Gastroesophageal sphincter (tissue), 4 donors: ENCODE measurements at places on chromosomes 5 and 9. TPM values are rescaled to one million over a fixed set of nuclear protein-coding genes. Genes with fewer than 3 reads are reported as not detected.
A peak's percentile ranks its signal among the peaks of the same experiment; 100 is the strongest.

- ATAC-seq, result peak; percentile 38
Measured at GRCh38 chr5:151671950-151672349, 14.8 kb downstream of the SPARC start.

MLLT3 gene
- 27.9 TPM for total RNA-seq

- ATAC-seq, result no peak
Measured at GRCh38 chr9:92686954-92687353, 17.0 kb upstream of the IPPK start.

- ATAC-seq, result peak; percentile 19
Measured at GRCh38 chr9:136051453-136051836, 43.6 kb downstream of the NACC2 start.

- no peak for ATAC-seq
Measured at GRCh38 chr9:70218767-70219166, 40.0 kb upstream of the SMC5 start.

DNA sequence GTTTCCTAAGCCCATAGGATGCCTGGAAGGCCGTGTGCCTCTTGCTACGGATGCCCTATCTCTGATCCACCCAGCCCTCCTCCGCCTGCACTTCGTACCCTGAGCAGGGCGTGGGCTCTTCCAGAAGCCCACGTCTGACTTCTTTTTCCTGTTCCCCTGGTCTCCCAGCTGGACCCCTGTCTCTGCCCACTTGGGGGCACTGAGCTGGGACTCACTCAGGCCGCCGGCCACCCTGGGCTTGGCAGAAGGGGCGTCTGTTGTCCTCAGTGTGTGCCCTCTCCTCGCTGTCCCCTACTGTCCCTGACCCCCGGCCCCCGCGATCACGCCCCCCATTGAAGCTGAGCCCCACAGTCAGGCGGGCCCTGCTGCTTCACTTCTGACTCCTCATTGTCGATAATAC, 22.0 kb upstream of the RXRA start:
- ATAC-seq, result no peak

IL13 gene
- total RNA-seq, result not detected

GALNT12 gene
- 14.9 TPM for total RNA-seq

DNA sequence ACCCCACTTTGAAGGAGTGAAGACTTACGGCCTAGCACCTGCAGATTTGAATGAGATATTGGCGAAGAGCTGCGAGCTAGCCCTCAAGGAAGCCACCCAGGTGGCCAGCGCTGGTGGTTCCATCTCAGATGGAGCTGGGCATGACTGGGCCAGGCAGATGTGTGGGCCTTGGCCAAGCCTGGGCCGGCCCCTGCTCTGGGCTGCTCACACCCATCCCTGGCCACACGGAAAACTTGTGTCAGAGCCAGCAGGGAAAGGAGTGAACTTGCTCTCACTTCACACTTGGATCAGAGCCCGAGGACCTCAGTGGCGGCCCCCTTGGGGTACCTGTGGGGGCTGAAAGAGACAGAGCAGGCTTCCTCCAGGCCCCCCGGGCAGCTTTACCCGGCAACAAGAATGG, 44.2 kb downstream of the ROPN1L start:
- ATAC-seq, result no peak

DNA sequence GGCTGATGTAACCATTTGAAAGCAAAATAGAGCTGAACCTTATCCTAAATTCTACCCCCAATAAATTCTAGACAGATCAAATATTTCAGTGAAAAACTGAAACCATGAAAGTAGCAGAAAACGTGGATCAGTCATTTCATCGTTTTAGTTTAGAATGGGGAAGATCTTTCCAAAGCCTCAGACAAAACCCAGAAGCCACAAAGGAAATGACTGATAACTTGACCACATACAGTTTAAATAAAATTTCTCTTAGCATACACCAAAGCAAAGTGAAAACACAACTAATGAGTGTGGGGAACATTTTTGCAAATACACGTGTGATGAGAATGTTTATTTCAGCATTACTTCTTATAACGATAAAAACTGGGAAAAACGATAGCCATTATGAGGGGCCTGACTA, 284.8 kb downstream of the ADGRV1 start:
- no peak for ATAC-seq

PCDHB13 gene
- total RNA-seq, result 11.7 TPM

- ATAC-seq, result no peak
Measured at GRCh38 chr5:62633243-62633642, 54.6 kb downstream of the LRRC70 start.

DNA sequence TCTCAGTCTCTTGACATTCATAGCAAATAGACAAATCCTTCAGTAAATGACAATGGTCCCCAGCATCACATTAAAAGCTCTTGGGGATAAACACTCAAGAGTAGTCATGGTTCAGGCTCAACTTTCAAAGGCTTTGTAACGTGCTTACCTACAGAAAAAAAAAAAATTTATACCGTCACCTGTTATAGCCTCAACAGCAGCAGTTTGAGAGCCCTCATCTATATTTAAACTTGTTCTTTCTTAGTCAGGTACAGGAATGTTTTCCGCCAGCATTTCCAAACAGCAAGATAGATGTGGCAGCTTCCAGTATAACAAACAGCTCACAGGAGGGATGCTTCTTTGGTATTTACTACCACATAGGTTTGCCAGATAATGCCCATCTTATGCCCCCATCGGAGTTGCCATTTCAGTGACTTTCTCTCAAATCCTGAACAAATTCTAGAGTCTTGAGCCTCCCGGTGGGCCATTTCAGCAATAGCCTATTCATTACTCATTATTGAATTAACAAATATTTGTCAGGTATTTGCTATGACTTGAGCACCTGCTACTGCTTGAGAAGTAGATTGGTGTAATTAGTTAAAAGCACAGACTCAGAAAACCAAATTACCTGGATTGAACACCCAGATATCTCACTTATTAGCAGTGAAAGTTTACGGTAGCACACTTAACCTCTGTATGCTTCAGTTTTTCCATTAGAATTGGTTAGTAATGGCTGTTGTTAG, 470.0 kb downstream of the EBF1 start:
- ATAC-seq, result no peak

CBY3 gene
- total RNA-seq, result not detected

- no peak for ATAC-seq
Measured at GRCh38 chr9:114538241-114538640, 33.0 kb upstream of the WHRN start.

SPRY4 gene
- 18.1 TPM for total RNA-seq

DNA sequence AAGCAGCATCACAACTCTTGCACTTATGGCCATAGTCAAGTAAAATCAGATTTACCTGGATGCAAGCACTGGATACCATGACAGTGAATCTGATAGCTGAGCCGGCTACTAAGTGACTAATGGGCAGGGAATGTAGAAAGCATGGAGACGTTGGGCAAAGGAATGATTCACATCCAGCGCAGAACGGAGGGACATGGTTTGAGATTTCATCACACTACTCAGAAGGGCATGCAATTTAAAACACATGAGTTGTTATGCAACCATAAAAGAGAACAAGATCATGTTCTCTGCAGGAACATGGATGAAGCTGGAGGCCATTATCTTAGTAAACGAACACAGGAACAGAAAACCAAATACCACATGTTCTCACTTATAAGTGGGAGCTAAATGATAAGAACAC, 169.1 kb upstream of the PIK3R1 start:
- no peak for ATAC-seq

EIF4E1B gene
- total RNA-seq, result not detected

- ATAC-seq, result peak; percentile 61
Measured at GRCh38 chr5:169442403-169442874, 141.1 kb upstream of the SPDL1 start.

- ATAC-seq, result no peak
Measured at GRCh38 chr5:153542536-153542935, 52.1 kb downstream of the GRIA1 start.

- peak; percentile 76 for ATAC-seq
Measured at GRCh38 chr5:173056783-173057061, 570 bp downstream of the CREBRF start.

CCDC152 gene
- total RNA-seq, result 1.2 TPM

DNA sequence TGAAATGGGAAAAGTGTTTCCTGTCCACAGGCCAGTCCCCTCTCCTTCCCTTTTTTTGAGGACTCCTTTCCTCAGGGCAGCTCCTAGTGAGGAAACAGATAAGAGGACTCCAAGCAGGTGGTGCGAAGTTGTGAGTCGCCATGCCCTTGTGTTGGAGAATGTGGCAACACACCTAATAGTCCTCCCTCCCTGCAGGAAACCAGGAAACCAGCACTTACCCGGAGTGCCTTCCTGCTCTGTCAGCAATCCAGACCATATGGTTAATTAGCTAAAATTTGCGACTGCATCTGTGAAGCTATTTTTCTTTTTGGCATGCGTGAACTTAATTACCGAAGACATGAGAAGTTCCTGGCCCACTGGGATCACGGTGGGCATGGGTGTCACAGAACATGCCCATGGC, 69.9 kb downstream of the TRIM32 start:
- ATAC-seq, result no peak

- ATAC-seq, result no peak
Measured at GRCh38 chr5:134097211-134097749, 17.2 kb upstream of the TCF7 start.

GRCh38 chr9:115161446-115161845, 43.5 kb upstream of the TNC start:
- ATAC-seq, result no peak

- no peak for ATAC-seq
Measured at GRCh38 chr9:81782313-81782995, 93.1 kb upstream of the TLE1 start.

GRCh38 chr9:134923466-134923865, 5.8 kb upstream of the FCN1 start:
- no peak for ATAC-seq

GRCh38 chr5:171724468-171725204, 61.0 kb upstream of the SMIM23 start:
- no peak for ATAC-seq

DNA sequence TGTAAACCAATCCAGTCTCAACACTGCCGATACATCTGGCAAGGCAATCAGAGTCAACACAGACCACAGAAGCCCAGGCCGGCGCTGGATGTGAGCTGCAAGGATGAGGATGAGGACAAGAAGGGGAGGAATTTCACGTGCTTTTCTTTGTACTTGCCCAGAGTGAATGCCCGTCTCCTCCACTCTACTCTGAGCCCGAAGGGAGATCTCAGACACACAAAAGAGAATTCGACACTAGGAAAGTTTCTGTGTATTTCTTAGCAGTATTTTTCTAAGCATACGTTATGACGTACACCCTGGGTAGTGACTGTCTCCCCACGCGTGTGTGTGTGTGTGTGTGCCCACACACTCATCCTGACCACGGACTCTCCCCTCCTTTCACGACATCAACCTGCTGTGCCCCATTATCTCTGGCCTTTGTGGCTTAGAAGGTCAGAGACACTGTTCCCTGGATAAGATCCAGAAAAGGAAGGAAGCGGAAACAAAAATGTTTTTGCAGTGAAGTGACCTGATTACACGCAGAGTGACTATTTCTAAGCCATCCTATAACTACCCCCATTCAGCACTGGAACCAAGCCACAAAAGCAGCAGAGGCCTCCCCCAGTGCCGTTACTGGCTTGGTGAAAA, 227.3 kb upstream of the DAPK1 start:
- ATAC-seq, result no peak

GRCh38 chr9:20382460-20383071, 239.7 kb downstream of the MLLT3 start:
- ATAC-seq, result no peak

- ATAC-seq, result no peak
Measured at GRCh38 chr9:117839862-117840261, 135.7 kb downstream of the TLR4 start.

LPAR1 gene
- total RNA-seq, result 39.8 TPM

CCDC192 gene
- 0.94 TPM for total RNA-seq

DNA sequence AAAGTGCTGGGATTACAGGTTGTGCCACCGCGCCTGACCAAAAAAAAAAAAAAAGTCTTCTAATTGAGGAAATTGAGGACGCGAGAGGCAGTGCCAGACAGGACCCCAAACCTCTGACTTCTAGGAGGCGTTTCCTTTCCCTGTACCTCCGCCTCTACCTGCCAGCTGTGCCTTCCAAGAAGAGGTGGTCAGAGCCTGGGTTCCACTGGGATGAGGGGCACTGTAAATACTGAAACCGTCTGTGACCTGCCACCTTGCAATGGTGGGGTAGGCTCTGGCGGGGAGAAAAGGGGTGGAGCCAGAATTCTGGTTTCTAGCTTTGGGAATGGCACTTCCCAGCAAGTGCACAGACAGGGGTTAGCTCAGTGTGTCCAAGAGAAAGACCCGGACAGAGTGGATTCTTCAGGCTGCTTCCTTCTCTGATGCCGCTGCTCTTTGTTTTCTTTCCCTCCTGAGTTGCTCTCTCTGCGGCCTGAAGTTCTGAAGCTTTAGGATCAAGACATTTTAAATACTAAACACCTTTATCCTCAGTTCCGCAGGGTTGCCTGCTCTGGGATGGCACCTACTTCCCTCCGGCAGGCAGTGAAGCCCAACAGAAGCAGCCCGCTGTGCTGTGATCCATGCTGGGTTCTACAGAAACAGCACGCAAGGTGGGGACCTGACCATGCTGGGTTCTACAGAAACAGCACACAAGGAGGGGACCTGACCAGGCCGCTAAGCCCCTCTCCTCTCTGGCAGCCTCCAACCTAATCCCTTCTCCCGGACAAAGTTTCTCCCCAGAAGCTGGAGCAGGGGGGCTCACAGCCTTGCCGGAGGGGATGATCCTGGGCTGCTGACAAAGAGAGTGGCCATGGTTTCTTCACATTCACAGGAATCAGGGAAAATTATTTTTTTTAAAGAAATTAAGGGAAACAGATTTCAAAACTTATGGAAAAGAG, 65.2 kb downstream of the OTULIN start:
- ATAC-seq, result no peak

PLPP7 gene
- 11.2 TPM for total RNA-seq

DNA sequence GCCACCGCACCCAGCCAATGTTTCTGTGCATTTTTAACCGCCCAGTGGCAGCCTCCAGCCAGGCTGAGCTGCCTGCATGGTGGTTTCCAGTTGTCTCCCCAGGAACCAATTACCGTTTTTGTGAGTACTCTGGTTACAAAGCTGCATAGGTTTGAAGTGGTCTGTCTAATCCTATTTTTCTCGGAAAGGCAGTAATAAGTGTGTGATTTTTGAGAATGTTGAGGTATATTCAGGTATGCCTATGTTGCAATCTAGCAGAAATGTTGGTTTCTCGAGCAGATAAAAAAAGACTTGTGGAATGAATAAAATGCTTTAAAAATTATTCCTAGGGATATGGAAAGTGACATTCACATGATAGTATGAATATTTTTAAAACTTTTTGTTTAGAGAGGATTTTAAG, 41.5 kb upstream of the ANKH start:
- ATAC-seq, result no peak

DNA sequence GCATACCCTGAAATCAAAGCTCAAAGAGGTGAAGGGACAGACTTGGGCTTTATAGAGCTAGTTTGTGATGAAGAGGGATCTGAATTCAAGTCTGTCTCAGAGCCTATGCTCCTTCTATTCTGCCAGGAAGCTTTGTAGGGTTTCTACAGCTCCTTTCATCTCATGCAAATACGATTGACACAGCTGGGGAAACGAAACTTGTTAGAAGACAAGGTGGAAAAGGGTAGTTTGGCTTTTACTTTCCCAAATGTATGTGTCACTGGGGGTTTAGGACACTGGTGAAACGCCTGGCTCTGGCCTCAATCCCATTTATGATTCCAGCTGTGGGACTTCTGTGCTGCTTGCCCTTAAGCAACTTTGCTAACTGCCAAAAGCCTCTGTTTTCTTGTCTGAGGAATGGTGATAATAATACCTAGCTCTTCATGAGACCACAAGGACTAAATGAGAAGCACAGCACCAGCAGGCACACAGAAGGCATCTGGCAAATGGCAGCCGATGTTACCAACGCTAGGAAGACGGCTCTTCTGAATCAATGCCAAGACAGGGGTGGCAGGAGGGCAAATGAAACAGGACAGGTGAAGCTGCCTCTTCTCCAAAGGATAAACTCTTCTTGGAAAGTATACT, 70.3 kb upstream of the EQTN start:
- no peak for ATAC-seq
